Activated naive CD4-positive, alpha-beta T cell (primary cell): ENCODE measurements at places on chromosomes 3 and 15.

DNA sequence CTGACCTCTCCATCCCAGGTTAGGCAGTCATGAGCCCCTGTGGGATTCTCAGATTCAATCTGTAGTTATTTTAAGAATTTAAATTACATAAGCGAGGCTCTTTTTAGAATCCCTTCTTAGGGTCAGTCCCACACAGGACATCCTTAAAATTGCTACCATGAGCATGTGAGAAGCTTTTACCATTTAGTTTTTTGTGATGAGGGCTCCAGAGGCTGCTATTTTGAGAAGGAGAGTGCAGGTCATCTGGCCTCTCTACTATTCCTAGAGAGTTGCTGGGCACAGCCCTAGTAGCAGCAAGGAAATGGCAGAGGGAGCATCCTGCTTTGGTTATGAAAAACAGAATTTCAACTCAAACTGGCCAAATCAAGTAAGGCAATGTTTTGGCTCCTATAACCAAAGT lies 13.6 kb upstream of the CADPS start:
- no peak for DNase-seq

DNA sequence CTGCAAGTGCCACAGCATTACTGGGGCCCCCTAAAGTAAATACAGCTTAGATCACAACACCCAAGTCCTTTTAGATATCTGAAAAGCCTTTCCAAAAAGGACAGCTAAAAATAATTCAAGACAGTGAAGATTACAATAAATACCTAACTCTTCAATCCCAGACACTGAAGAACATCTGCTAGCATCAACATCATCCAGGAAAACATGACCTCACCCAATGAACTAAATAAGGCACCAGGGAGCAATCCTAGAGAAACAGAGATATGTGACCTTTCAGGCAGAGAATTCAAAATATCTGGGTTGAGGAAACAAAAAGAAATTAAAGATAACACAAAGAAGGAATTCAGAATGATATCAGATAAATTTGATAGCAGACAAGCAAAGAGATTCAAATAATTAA lies 71.7 kb upstream of the TTC14 start:
- no peak for DNase-seq

DNA sequence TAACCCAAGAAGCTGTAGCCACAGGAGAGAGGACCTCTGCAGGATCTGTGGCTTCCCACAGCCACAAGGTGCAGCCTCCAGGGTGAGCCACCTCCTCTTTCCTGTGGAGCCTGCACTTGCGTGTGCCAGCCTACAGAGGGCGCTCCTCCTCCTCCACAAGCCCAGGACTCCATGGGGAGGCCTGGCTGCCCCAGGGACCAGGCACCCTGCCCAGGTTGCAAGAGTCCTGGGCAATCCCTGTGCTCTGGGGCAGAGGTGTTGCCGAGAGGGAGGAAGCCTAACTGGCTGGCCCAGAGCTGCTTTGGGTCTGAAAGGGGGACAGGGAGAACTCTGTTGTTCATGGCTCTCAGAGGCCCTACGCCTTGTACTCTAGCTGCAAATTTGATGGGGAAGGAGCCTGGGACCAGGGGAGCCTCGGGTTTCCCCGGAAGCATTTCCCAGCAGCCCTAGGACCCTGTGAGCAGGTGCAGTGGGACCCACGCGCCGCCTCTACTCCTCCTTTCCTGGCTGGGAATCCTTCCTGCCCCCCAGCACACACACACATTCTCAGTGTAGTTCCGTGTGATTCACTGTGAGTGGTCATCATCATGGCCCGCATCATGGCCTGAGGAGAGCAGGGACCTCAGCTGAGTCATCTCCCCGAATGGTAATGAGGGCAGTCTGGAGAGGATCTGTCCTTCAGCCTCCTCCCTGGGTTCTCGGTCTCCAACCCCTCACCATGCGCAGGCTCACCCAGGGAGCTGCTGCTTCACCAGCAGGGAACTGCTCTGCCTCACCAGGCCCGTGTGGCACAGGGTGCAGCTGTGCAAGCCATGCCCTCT lies 24.3 kb downstream of the TBC1D21 start:
- no peak for DNase-seq

GRCh38 chr15:98123297-98123696 lies 162.8 kb downstream of the ARRDC4 start:
- DNase-seq, result no peak

GRCh38 chr3:133295199-133295901 lies 104.5 kb upstream of the BFSP2 start:
- no peak for DNase-seq

DNA sequence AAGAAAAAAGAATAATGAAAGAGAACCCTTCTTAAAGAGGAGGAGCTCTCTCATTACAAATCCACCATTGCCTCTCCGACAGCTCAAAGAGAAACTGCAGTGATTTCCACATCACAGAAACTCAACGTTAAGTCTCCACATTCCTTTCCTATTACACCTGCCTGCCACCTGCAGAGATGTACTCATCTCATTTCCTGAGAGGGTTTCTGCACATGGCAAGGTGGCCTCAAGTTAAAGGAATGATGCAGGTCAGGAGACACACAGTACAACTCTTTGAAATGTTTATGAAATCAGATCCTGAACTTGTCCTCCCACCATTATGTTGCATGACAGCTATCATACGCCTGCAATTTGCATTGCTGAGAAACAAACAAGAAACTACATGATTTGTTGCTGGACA lies 458.4 kb upstream of the ADAMTS9 start:
- DNase-seq, result no peak

DNA sequence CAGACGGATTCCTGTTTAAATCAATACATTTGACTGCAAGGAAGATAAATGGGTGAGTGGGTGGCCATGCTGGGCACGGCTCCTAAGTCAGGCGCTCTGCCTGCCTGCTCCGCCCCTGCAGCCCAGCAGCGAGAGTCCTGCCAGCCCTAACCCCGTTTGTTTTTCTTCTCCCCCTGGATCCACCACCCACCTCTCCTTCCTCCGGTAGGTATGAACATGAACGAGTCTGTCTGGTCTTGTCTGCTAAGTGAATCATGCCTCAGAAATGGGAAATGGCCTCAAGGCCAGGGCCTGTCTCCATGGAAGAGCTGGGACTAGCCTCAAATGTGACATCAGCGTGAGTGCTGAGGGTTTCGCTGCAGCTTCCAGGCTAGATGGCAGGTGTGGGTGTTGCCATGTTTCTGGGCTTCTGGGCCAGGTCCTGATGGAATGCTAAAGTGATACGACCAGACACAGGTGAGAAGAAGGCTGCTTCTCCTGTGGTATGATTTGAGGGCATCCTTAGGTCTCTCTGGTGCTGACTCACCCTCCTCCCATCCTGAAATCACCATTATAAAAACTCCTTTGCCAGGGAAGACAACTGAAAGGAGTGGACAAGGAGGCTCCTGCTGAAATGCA lies 5.6 kb upstream of the FEM1B start:
- no peak for DNase-seq

DNA sequence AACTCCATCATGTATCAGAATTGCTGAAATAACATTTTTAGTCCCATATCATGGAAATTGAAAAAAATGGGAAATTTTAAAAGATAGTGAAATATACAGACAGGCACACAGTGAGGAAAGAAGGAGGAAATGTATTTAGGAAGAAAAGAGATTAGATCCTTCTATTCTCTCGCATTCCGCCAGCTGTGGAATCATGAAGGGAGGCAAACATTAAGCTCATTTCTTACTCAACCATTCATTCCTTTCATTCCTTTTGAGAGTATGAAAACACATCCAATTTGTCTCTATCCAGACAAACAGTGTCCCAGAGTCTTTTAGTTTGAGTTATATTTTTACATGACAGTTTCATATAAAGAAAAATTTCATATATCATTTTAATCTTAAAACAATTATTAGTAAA lies 52.5 kb upstream of the KCNMB2 start:
- no peak for DNase-seq

- DNase-seq, result no peak
Observed at GRCh38 chr3:20197775-20198174, 11.8 kb upstream of the SGO1 start.

DNA sequence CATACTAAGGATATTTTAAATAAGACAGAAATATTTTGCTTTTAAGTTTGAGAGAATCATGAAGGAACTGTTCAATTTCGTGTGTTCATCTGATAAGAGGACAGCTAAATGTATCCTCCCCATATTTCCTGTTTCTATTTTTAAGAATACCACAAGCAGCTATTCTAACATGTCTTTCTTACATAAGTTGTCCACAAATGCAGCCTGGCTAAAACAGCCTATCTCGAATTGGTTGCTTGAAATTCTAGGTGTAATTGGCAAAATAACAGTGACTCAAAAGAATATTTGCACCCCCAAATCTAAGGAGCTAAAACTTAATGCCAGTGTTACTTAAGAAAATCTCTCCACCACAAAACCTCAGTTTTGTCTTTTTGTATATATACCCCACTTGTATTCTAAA lies 35.0 kb downstream of the BTLA start:
- no peak for DNase-seq

DNA sequence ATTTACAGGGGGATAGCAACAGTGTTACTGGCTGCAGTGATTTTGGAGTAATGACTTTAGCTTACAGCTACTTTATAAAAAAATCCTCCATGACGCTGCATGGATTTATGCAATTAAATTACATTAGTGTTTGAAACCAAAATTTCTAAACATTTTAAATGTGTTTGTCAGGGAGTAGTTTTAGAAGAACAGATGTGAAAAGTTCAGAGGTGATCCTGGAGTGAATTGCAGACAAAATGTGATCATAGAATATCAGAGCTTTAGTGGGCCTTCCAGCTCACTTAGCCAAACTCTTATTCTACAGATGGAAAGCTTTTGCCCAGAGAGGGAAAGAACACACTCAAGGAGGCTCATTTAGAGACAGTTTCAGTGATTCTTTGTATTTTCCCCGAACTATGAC lies 376.3 kb downstream of the LPP start:
- DNase-seq, result no peak

GRCh38 chr3:17544632-17545031 lies 197.8 kb downstream of the TBC1D5 start:
- DNase-seq, result no peak

DNA sequence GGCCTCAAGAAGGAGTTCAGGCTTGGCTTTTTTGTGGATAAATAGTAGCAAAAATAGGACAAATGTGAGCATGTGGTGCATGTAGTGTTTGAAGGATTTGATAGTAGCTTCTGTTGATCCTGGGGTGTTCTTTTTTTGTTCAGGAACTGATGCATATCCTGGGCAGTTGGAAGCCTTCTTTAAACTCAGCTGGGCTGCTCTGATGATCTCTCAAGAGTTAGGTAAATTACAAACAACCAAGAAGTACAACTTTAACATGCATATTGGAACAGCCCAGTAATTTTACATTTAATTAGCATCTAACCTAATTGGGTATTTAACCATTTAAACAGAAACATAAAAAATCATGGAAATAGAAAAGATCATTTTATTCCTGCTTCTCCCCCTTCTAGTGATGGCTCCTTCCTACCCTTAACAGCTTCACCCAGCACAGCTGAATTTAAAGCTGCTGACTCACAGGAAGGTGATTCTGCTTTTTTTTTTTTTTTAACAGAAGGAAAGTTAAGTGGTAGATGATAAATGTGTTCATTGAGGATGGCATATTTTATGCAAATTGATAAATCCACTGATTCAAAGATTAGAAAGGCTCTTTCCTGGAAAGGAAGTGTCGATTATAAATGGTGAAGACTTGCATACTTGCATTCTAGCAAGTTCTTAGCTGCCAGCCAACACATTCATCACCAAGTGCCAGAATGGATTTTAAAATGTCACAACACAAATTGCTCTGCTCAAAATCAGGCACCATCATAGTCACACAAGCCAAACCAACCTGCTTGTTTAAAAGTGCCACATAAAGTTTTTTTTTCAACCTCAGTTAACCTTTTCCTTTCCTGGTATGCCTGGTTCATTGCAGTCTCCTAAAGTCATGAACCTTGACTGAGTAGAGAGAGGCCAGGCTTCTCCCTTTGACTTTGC lies 20.0 kb downstream of the SLC35G2 start:
- no peak for DNase-seq

DNA sequence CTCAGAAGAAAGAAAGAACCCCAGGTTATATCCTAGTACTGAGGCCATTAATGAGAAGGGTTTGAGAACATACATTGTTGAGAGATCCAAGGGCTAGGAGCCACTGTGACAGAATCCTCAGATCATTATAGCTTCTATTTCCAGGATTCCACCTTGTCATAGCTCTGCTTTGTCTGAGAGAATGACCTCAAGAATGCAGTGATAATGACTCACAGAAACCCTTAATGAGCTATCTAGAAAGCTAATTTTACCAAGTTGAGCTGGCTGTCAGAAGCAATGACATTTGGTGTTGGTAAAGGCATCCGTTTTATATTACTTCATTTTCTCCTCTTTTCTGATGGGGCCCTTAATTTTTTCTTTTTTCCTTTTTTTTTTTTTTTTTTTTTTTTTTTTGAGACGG lies 10.9 kb downstream of the TRIP4 start:
- DNase-seq, result no peak

GRCh38 chr3:65342084-65342683 lies 654.4 kb upstream of the ADAMTS9 start:
- no peak for DNase-seq

GRCh38 chr3:33173672-33174071 lies 44.9 kb downstream of the SUSD5 start:
- no peak for DNase-seq

DNA sequence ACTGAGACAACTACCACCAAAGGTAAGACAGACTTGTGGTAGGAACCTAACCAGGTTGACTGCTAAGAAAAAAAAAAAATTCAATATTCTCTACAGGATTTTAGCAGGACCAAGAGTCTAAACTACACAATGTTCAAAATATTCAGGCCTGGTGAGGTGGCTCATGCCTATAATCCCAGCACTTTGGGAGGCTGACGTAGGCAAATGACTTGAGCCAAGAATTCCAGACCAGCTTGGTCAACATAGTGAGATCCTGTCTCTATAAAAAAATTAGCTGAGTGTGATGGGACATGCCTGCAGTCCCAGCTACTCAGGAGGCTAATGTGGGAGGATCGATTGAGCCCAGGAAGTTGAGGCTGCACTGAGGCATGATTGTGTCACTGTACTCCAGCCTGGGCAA lies 341.6 kb upstream of the WNT5A start:
- DNase-seq, result no peak

DNA sequence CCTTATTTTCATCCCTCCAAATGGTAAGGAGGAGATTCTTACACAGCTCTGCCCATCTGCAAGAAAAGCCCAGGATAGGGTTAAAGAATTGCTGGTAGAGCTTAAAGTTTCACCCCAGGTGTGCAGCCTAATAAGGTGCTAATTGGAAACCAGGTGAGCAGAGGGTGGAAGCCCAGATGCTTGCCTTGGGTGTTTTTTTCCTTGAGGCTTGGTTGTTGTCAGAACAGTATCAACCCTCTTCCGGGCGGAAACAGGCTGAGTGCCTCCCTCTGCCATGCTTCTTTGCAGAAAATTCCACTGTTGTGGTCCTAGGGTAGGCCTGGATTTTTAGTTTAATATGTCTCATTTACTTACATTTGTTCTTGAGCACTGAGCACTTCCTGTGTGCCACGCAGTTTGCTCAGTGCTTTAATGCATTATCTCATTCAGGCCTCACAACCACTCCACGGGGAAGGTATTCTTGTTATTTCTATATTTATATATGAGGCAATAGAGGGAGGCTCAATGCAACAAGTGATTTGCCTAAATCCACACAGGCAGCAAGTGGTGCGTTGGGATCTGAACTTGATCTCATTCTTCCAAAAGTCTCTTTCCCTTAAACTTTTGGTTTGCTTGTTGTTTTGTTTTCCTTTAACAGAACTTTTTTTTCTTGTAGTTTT lies 115.0 kb upstream of the LRIG1 start:
- no peak for DNase-seq

- no peak for DNase-seq
Observed at GRCh38 chr3:49799761-49800160, at the start of gene CDHR4. Gene CDHR4, minus strand, starts transcription at chr3:49799873. Its CDS starts 61 bp downstream, at chr3:49799812.

GRCh38 chr3:128551451-128551850 lies 58.5 kb upstream of the GATA2 start:
- DNase-seq, result no peak
